ENCODE measurements at places on chromosomes 6 and 20.

DNA sequence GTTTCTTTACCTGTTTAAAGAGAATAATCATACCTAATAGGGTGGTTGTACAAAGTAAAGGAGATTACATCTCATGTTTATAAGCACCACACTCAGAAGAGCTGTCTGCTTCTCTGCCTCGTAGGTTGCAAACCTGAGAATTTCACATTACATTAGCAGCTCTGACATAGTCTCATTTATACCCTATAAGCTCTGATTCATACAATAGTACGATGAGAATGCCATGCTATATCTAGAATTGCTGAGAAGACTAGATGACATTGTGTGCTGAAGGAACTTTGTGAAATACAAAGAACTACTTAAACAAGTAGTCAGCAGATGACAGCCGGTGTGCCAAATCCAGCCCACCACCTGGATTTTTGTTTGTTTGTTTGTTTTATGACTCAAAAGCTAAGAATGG is 121.2 kb downstream of the ADAT2 start:
- DNase-seq, result no peak

DNA sequence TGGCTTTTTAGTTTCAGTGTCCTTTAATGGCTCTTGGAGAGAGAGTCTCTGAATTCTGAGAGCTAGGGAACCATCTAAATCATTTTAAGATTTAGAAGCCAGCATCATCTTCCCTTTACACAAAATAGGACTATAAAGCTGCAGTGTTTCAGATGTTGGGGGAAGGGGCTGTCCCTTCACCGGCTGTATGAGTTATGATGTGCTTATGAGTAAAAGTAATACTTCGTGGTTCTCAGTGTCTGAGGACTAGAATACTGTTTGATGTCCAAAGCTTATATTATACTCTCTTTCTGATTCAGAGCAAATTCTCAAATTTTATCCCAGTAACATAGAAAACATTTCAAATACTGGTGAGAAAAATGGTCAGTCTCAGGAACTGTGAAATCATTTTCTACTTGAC is 63.5 kb upstream of the FAM8A1 start:
- DNase-seq, result no peak

- peak; percentile 39 for DNase-seq
Measured at GRCh38 chr6:31356946-31357466, at the start of gene HLA-B. HLA-B (minus strand) TSS chr6:31357179; CDS start chr6:31357158, 21 bp downstream.

- no peak for DNase-seq
Measured at GRCh38 chr6:146813554-146813953, 214.8 kb downstream of the ADGB start.

DNA sequence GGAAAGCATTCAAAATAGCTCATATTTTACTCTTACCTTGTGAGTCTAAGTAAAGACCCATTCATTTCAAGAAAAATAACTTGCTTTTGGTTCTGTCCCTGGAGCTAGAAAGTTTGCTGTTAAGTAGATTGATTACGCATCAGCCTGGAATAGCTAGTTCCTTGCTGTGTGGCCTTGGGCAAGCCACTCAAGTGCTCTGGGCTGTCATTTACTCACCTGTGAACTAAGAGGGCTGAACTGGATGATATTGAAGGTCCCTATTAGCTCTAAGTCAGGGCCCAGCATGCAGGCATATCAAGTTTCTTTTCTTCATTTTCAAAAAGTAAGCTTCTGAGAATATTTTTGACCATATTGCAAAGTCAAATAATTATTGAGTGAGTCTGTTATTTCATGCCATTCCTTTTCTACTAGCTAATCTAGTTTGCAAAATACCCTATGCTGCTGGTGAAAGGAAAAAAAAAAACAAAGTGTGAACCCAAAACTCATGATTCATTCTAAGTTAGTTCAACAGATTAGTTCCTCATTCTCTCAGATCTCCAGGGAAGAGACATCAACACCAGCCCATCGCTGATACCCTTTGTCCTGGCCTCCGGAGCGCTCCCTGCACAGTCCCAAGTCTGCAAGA is 106.5 kb upstream of the GMDS start:
- DNase-seq, result no peak

GRCh38 chr6:30044630-30045029 is 16.4 kb upstream of the POLR1H start:
- DNase-seq, result no peak

All from DMS79 (cell line).